ENCODE measurements at places on chromosomes 7 and 10.

DNA sequence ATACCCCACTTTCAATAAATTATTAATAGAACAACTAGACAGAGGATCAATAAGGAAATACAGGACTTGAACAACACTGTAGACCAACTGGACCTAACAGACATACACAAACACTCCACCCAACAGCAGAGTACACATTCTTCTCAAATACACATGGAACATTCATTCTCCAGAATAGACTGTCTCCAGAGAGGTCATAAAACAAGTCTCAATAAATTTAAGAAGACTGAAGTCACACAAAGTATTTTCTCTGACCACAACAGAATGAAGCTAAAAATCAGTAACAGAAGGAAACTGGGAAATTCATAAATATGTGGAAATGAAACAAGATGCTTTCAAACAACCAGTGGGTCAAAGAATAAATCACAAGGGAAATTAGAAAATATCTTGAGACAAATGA is 119.8 kb downstream of the SMURF1 start:
- peak; percentile 84 for DNase-seq

DNA sequence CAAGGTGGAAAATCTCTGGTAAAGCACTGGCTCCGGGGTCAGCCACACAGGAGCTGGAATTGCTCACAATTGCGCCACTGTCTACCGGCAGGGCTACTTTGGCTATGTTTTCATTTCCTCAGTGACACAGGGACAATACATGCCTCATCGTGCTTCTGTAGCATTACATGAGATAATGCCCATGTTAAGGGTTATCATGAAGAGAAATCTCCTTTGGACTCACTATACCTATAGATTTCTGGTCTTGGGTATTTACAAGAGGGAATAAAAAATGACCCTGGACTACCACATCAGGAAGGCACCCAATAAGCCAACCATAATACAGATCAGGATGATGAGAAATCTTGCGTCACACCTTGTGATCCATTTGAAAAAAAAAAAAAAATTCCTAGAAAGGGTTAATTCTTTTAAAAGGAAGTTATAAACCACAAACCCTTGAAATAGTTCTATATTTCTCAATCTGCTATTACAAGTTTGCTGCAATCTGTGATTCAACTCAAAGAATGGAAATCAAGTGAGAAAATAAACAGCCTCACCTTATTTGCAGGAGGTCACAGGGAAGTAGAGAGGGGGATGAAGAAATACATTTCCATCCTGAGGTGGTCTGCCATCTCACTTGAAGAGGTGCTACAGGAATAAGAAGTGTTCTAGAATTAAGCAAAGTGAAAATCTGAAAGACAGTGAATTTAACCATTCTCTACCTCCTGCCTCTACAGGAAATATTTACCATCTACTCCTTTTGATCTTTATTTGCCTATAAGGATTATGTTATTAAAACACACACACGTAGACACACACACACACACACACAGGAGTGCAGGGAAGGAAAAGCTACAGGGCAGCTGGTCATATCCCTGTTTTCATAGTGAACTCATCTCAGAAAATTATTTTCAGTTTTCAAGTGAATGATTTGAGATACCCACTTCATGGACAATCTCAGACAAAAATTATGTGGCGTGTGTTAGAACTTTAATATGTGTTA is 231.3 kb upstream of the CELF2 start:
- peak; percentile 71 for DNase-seq

GRCh38 chr10:86109421-86109820 is 257.2 kb downstream of the GRID1 start:
- DNase-seq, result no peak

DNA sequence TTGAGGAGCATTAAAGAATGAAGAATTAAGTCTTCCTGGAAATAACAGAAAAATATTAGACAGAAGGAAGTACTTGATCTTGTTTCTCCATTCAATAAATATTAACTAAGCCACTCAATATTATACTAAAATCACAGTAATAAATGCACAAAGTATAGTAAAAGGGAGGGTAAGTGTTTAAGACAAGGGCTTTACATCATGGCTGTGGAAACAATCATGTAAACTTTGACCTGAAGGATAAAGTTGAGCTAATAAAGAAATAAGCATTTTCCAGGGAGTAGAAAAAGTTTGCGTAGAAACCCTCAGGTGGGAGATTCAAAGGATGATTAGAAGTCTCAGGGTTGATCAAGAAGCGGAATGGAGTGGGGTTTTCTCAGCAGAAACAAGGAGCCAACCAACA is 78.2 kb downstream of the SEMA3C start:
- DNase-seq, result no peak

- DNase-seq, result no peak
These were observed 67.8 kb downstream of the ZRANB1 start for GRCh38 chr10:125009661-125010161.

- DNase-seq, result peak; percentile 74
These were observed 1.2 kb downstream of the BAG3 start for GRCh38 chr10:119652361-119652730.

- no peak for DNase-seq
These were observed 594.8 kb upstream of the FZD8 start for GRCh38 chr10:36236931-36237330.

GRCh38 chr10:126372396-126372795 is 15.9 kb downstream of the ADAM12 start:
- no peak for DNase-seq

DNA sequence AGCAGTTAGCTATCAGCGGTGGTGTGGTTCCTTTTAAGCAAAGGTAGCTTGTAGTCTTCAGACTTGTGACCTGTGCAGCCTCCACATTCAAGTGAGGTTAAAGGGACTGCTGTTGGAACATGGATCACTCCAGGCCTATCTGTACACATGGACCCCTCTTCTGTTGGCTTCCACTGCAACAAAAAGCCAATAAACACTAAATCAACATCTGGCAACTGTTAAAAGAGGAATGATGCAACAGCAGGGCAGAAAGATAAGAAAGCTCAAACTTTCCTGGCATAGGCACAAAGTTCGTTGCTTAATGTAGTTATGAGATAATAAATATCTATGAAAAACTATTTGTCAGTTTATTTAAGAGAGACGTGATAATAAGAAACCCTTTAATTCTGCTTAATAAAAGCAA is 4.0 kb upstream of the MINPP1 start:
- DNase-seq, result no peak
